Fibroblast of the conjunctiva (primary cell): ENCODE measurements at places on chromosomes 5 and 9.
A peak's percentile ranks its signal among the peaks of the same experiment; 100 is the strongest.

DNA sequence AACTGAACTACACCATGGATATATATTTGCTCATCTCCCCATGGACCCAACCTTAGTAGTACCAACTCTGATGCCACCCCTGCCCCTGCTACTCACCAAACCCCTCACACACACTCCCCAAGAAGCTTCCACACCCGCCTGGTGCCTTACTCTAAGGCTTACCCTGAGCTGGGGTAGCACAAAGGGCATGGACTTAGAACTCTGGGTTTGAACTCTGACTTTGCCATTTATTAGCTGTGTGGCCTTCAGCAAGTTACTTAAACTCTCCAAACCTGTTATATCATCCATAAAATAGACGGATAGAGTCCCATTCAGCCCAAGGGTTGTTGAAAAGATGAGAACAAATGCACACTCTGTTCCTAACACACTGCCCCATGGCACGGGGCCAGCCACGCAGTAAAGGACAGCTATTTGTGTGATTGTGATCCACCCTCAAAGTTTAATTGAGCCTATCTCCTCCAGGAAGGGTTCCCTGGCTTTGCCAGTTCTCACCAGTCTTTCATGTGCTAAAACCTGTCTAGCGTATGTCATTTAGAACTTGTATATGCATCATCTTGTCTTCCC, 111.0 kb downstream of the KLHL3 start:
- no peak for DNase-seq

- DNase-seq: no peak
Observed at GRCh38 chr9:116736399-116737151, 49.5 kb downstream of the TRIM32 start.

- no peak for DNase-seq
Observed at GRCh38 chr9:99326112-99326916, 104.2 kb downstream of the SEC61B start.

DNA sequence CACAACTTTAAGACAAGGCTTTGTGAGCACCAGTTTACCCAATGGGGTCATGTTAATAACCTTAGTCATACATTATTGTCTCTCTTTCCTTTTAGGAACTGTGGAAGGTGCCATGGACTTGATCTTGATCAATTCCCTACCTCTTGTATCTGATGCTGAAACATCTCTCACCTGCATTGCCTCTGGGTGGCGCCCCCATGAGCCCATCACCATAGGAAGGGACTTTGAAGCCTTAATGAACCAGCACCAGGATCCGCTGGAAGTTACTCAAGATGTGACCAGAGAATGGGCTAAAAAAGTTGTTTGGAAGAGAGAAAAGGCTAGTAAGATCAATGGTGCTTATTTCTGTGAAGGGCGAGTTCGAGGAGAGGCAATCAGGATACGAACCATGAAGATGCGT, 48.7 kb downstream of the TEK start:
- DNase-seq: no peak

DNA sequence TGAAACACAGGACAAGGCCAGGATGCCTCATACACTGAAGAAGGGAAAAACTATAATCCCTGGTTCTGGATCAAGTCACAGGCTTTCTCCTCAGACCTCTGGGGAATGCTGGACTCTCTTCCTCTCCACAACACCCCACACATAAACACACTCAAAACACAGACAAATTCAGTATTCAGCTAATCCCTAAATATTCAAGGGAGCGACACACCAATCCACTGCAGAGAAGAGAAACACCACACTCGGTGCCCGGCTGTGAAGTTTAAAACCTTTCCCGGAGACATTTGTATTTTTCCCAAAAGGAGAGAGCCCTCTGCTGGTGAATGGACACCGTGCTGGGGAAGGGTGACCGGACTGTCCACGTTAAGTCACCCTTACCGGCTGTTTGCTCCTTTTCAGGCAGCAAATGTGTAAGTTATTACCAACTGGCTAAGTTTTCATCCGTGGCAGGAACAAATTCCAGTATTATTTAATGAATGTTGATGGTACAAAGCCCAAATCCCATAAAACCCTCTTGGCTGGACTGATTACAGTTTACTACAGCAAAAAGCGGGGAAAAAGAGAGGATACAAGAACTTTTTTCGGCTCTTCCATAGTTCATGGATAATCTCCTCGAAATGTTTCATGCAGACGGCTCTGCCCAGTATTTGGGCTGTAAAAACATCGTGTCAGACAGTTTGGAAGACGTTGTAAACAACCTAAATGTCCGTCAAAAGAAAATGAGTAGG, 130.9 kb upstream of the SLC30A5 start:
- peak; percentile 43 for DNase-seq

DNA sequence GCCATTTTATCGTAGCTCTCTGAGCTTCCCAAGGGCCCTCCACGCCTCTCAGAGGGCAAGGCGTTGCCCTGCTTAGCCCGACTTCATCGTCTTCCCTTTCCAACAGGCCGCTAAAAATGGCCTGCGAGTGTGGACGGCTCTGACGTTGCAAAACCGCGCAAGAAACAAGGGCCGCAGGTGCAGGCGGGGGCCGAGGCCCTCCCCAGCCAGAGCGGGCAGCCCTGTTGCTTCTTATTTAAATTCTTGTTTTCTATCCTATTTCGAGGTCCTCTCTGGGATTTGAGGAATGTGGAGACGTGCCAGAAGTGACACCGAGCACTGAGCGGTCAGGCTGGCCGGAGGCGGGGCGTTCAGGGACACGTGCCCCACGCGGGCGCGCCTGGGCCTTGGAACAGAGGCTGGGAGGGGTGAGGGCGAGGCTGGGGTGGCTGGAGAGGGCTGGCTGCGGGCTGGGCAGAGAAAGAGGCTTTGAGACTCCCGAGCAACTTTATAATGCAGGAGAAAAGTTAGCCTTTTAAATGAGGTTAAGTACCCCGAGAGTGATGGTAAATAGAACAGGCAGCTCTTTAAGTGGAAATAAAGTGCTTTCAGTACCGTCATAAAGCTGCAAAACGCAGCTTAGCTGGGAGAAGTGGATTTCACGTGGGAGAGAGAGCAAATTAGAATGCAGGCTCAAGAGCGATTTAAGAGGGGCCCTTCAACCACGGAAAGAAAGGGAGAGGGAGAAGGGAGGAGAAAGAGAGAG, 243.6 kb downstream of the AUH start:
- peak; percentile 69 for DNase-seq

DNA sequence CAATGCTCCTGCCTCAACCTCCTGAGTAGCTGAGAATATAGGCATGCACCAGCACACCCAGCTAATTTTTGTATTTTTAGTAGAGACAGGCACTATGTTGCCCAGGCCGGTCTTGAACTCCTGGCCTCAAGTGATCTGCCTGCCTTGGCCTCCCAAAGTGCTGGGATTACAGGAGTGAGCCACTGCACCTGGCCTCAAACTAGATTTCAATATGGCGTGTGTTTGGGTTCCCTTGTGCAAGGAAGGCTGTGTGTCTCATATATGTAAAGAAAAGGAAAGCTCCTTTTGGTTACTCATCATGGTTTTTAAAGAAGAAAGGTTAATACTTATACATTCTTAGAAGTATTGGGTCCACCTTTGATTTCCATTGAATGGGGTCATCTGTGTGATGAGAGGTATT, 70.7 kb downstream of the ANKRD33B start:
- DNase-seq: no peak

DNA sequence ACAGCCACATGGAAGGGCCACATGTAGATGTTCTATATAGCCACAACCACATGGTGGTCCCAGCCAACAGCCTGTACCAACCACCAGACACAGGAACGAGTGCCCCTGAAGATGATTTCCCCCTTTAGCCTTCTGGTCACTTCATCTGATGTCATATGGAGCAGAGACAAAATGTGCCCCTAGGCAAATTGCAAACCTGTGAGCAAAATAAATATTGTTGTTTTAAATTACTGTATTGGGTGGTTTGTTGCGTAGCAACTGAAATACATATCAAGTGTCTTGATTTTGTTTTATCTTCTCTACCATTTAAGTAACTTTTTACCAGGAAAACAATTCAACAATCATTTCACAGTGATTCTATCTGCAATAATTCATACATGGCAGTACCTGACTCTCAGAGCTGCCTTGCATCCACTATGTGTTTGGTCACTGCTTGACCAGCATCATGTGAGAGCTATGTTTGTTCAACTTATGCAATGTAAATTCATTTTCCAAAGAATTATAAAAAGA, 142.5 kb upstream of the VLDLR start:
- DNase-seq: no peak

GRCh38 chr9:38214432-38214831, 145.4 kb upstream of the SHB start:
- DNase-seq: no peak

DNA sequence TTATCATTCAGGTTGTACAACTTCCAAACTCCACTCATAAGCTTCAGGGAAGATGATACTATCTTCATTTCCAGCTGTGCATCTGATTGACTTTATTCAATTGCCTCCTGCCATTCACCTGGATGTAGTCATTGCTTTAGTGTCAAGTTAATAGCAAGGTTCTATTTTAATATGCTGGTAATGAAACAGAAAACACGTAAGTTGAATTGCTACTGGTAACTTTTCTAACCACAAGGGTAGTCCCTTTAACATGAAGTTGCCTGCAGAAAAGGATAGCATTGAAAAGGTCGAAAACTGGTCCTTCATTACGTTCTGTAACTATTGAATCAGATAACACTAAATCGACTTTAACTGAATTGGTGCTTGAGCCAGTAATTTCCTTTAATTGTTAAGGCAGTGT, 459.4 kb upstream of the CDH6 start:
- DNase-seq: no peak

DNA sequence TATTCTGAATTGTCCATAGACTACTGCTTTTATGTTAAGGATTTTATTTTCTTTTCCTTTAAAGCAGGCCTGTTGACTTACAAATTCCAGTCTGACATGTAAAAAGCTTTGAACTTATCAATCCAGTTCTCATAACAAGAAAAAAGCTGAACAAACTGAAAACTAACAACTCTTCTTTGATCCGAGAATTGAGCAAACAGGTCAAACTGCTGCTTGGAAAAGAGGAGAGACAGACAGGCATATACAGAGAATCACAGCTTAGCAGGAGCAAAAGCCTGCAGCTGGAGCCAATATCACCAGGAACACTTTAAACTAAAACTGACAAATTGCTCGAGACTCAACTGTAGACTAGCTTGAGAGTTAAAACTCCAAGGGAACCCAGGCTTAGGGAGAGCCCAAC, 85.8 kb downstream of the HINT1 start:
- DNase-seq: no peak

GRCh38 chr5:14946815-14947620, 75.4 kb upstream of the ANKH start:
- no peak for DNase-seq
